HFFc6 (cell line): ENCODE measurements at places on chromosomes 11 and 22.

- no peak for DNase-seq
Observed at GRCh38 chr11:109945626-109946321, 147.4 kb upstream of the ZC3H12C start.

GRCh38 chr11:90774727-90775566 lies 552.1 kb upstream of the CHORDC1 start:
- DNase-seq = no peak

- no peak for DNase-seq
Observed at GRCh38 chr22:33443683-33444082, 385.5 kb upstream of the SYN3 start.

- no peak for DNase-seq
Observed at GRCh38 chr11:67667490-67668191, 6.8 kb downstream of the ALDH3B2 start.

- peak; percentile 69 for DNase-seq
Observed at GRCh38 chr11:74330075-74330858, 18.8 kb upstream of the P4HA3 start.

DNA sequence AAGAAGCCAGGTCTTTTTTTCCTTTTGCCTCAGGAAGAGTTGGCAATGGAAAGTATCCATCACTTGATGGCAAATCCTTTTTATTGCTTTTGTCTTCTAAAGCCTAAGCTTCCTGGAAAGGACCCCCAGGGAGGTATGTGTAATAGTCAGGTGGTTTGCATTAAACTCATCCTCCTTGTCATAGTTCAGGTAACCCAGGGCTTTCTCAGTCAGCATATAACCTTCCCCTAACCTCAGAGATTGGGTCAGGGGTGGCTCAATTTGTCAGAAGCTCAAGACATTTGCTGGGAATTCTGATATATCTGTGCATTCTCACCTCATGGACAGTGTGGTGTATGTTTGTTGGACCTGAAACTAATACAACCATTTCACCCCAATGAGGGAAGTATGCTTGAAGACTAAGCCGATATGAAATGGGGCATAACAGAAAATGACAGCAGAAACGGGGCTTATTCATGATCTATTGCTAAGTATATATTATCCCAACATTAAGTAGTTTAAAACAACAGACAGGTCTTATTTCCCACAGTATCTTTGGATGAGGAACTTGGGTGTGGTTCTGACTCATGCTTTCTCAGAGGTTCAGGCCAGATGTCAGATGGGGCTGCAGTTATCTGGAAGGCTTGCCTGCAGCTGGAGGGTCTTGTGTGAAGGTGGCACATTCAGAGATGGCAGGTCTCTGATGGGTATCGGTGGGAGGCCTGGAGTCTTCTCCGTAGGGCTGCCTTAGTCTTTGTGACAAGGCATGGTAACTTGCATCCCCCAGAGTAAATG lies 135.8 kb upstream of the SPON1 start:
- DNase-seq = peak; percentile 2

DNA sequence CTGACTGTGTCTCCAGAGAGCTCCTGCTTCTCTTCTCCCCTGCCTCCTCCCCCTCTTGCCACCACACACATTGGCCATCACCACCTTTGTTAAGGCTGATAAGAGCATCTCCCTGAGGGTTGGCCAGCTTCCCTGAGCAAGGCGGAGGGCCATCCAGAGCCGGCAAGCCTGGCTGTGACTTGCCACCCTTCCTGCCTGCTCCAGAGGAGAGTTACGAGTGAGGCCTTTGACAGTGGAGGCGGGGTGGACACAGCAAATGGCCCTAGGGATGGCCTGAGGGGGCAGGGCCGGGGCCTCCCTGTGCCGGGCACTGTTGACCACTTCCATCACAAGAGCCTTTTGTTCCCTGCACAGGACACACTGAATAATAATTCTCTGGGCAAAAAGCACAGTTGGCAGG lies 5.4 kb downstream of the FREY1 start:
- no peak for DNase-seq

- peak; percentile 31 for DNase-seq
Observed at GRCh38 chr11:79390923-79391322, 49.9 kb downstream of the TENM4 start.

- DNase-seq = no peak
Observed at GRCh38 chr22:27698813-27699212, 102.7 kb downstream of the MN1 start.

DNA sequence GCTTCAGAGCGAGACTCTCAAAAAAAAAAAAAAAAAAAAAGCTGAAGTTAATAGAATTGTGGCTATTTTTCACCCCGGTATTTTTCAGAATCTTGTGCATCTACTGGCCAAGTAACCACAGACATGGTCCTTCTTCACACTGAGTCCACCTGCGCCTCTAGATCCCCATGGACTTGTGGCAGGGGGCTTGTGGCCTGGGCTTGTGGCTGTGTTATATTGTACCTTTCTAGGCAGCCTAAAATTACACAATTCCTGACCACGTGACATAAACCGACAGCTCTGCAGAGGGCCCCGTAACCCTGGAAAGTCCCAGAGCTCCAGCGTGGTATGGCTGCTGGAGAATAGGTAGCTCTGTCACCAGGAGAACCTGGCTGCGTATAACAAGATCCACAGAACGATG lies 10.9 kb upstream of the NAALADL1 start:
- DNase-seq = no peak

DNA sequence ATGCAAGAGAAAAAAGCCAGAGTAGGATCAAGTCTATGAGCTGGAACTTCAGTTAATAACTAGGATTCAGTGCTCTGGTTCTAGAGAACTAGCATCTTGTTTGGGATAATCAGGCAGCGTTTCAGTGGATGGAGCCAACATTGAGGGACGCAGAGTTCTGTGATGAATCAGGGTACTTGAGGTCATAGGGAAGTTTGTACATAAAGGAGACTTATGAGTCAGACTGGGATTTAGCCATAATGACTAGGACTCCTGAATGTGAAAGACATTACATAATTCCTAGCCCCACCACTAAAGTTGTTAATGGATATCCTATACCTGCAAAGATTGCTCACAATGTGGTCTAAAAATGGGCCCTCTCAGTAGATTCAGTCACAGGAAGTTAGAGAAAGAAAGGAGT lies 6.8 kb downstream of the SLN start:
- peak; percentile 83 for DNase-seq

GRCh38 chr22:32355760-32356159 lies 1.9 kb upstream of the RFPL3 start:
- DNase-seq = no peak

DNA sequence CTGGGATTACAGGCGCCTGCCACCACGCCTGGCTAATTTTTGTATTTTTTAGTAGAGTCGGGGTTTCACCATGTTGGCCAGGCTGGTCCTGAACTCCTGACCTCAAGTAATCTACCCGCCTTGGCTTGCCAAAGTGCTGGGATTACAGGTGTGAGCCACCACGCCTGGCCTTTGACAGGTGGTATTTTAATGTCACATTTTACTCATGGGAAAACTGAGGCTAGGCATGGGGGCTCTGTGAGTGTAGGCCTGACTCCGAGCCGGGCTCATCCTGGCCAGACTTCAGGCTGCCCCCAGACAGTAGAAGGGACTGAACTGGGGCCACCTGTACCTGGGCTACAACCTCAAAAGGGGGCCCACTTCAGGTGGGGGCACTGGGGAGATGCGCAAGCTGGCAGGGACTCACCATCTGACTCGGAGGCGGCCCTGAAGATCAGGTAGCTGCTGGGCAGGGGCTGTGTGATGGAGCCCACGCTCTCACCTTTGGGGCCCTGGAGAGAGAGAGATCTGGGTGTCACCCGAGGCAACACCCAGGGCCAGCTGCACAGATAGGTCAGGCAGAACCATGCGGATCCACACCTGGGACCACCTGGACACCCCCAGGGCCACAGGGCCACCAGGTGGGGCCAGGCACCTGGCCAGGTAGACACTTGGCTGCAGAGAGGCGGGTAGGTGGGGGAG lies 45.8 kb downstream of the OSBPL5 start:
- no peak for DNase-seq

- DNase-seq = peak; percentile 50
Observed at GRCh38 chr11:107695446-107695845, 16.4 kb downstream of the SLN start.

DNA sequence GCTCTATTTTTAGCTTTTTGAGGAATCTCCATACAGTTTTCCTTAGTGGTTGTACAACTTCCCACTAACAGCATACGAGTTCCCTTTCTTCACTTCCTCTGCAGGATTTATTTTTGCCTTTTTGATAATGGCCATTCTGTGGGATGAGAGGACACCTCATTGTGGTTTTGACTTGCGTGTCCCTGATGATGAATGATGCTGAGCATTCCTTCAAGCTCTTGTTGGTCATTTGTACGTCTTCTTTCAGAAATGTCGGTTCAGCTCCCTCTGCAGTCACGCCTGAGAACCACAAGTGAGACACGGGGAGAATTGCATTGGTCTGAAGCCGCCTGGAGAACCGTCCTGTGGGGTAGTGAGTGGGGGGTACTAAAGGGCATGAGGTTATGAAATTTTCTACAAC lies 2.0 kb upstream of the KRTAP5-10 start:
- peak; percentile 80 for DNase-seq

GRCh38 chr11:11155962-11156815 lies 196.9 kb downstream of the CSNK2A3 start:
- DNase-seq = no peak

DNA sequence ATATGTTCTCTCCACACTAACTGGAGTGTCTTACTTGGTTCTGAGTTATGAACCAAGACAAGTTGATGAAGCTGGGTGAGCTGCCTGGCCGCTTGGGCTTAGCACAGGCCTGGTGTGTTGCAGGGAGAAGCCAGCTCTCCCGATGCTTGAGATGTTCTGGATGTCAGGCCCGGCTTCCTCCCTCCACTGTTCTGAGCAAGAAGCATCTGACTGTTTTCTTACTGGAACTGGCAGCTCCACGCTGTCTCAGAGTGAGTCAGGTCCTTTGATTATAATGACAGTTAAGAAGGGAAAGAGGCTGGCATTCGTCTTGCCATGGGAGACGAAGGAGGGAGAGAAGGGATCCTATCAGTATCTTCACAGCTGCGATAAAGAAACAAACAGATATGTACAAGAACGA lies 46.5 kb upstream of the CRTAM start:
- DNase-seq = peak; percentile 69

DNA sequence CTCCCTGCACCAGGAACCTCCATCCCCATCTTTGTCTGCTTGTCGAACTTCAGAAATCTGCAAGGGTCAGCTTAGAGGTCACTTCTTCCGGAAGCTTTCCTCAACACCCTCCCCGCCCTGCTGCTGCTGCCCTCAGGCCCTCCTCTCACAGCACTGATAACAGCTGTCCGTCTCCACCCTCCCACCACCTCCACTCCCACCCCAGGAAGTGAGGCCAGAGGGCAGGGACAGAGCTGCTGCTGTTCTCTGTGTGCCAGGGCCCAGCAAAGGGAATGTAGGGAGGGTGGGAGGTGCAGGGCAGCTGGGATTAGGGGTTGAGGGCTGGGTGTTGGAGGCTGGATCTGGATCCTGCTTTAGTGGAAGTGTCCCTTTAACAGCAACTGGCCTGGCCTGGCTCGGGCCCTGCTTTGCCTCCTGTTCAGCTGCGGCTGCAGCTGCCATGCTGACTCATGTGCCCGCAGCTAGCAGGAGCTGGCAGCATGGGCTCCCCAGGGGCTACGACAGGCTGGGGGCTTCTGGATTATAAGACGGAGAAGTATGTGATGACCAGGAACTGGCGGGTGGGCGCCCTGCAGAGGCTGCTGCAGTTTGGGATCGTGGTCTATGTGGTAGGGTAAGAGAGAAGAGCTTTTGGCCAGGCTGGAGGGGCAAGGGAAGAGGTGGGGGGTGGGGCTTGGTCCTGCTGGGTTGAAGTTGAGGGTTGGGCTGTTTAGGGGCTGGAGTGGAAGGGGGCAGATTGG lies at the start of gene P2RX6:
TSS of gene P2RX6 (plus strand) at position 440 of the 740 bp plus-strand sequence. CDS start at position 450, 10 bp downstream.
- peak; percentile 47 for DNase-seq

- no peak for DNase-seq
Observed at GRCh38 chr11:36405585-36406367, 104.3 kb downstream of the TRAF6 start.

DNA sequence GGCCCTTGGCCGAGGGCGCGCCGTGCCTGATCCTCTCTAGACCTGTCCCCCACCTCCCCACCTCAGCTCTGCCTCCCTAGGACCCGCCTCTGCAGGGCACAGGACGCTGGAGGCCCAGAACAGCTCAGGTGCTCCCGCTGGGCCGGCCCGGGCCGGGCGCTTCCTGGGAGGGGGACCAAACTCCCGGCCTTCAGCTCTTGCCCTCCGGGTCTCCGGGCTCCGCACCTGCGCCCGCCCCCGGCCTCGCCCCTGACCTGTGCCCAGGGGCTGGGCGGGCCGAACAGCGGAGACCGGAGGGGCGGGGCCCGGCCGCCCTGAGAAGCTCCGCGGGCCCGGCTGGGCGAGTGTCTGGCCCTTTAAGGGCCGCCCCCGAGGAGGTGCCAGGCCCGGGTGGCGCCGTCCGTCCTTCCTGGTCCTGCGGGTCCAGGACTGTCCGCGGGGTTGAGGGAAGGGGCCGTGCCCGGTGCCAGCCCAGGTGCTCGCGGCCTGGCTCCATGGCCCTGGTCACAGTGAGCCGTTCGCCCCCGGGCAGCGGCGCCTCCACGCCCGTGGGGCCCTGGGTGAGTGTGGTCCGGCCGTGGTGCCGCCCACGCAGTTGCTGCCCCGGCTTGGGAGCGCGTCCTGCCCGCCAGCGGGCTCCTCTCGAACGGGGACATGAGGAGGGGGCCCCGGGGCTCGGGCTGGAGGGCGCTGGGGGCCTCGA lies at the start of gene SSH3:
TSS of gene SSH3 (plus strand) at position 399 of the 703 bp plus-strand sequence. CDS start at position 495, 96 bp downstream.
- peak; percentile 31 for DNase-seq

GRCh38 chr22:47957649-47958048 lies 1195.2 kb downstream of the TBC1D22A start:
- DNase-seq = no peak

DNA sequence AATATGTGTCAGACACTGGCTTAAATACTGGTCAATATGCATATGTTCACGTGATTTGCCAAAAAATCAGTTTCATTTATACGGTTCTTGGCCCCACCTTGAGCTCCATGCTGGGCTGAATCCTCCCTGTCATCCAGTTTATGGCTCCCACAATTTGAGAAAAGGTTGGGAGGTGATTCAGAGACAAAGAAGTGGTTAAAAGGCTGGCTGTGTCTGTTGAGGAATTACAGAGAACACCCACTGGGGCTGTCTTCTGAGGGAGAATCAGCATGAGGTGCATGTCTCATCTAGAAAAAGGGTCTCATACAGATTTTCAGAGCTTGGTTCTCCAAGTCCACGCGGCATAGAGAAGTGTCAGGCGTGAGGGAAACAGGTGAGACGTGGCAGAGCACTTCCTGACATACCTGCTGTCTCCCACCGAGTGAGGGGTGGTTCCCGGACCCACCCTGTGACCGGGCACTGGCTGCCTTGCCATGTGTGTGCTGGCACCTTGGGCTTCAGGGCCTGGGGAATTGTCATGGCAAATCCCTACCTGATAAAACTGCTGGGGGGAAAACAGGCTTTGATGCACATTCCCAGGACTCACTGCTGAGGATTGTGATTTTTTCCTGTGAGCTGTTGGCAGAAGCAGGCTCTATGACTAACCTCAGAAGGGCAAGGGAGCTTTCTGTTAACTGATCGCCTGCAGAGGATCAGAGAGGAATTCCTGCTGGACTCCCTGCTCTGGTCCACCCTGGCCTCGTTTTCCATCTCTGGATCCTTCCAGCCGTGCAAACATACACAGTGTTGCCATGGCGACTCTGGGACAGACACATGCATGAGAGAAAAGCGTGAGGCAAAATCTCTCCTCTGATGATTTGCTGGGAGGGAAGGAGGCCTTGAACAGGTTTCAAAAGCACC lies 223.6 kb downstream of the ADAMTS15 start:
- DNase-seq = peak; percentile 94

- no peak for DNase-seq
Observed at GRCh38 chr11:85740481-85741400, 54.7 kb upstream of the CCDC89 start.

- DNase-seq = no peak
Observed at GRCh38 chr11:122126024-122126688, 10.1 kb upstream of the BLID start.
